ENCODE measurements at places on chromosomes 7 and 10.

DNA sequence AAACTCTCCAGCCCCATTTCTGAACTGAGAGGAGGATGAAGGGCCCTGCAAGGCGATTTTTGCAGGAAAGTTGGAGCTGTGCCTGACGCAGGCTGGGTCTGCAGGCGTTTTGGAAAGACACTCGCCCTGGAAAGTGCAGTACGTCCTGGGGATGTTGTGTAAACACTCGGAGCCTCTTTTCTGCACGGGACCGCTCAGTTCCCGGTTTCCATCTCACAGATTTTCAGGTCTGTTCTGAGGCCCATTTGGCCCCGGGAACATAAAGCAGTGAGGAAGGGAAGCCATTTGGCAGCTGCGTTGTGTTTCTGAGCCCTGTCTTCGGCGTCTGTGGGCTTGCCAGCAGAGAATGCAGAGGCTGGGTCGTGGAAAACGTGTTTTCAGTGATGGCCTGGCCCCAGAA is 655.0 kb upstream of the MGMT start:
- no peak for DNase-seq

DNA sequence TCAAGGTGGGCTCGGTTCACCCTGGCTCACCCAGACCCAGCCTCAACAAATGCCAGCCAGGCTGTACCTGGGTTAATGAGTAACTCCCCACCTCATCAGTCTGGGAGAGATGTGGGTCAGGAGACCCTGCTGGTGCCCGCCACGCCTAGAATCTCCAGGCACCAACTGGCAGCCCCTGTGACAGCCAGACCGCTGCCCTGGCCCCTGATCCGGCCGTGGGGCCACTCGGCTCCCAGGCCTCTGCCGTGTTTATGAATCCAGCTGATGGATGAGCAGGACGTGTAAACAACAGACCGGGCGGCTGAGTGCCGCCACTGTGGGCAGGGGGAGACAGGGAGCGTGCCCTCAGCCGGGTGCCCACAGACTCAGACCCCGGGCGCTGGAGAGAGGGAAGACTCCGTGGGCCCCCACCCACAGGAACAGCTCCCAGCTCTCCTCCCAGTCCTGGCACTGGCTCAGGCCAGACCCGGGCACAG is 34.0 kb upstream of the PDGFA start:
- DNase-seq = no peak

DNA sequence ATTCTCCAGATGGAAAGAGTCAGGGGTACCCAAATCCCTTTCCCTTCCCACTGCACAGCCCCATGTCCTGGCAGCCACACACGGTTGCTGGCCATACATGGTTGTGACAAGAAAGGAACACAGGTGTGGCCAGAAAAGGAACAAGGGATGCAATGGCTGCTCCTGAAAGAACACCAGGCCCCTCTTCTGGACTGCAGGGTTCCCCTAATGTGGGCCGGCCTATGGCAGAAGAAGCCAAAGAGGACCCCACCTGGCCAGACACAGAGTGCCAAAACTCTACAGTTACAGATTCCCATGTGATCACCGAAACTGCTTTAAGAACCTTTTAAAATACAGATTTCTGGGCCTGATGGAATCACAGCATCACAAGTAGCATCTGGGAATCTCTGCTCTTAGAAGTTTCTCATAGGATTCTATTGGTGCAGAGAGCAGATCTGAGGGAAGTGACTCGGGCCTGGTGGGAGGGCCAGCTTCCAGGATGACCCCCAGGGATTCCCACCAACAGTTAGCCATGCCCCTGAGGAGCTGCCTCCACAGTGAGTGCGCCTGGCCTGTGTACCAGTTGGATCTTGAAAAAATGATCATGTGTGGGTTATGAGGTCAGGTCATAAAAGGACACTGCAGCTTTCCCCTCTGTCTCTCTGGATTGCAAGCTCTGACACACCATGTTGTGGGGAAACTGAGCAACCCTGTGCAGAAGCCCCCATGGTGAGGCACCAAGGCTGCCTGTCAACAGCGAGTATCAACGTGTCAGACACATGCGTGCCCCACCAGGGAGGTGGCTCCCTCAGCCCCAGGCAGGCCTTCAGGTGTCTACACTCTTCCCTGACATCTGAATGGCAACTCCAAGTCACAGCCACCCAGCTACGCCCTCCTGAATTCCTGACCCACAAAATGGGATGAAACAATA is 89.6 kb upstream of the LANCL2 start:
- no peak for DNase-seq

DNA sequence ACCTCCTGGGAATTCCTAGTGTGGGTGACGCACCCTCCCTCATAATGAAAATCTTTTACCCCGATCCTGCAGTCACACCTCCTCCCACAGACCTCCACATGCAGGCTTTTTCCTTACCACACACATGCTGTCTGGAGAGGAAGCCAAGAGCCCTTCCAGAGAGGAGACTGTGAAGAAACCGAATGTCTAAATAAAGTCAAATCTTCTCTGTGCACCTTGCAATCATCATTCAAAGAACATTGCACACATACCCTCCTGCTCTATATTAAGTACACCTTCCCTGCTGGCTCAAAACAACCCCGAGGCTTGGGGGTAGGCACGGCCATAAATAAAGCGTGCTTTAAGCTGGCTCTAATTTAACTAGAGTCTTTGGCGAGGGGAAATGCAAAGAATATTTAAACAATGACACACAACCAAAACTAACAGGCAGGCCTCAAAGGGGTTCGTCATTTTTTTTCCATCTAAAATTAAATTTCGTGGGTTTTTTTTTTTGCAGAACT is 34.9 kb downstream of the CALML3 start:
- DNase-seq = peak; percentile 10

DNA sequence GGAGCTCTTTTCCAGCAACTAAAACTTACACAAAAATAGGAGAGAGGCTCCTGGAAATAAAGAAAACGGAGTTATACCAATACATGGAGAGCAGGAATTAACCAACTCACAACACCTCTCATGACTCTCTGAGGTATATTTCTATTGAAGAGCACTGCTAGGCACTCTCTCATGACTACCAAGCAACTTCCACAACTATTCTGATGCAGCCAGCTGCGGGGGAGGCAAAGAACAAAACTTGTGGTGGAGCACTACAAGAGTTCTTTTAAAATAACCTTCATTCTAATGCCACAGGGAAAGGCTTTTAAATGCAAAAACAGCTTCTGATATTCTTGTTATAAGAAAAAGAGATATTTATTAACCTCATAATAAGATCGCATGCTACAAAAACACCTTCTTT is 140.7 kb downstream of the SLC25A13 start:
- DNase-seq = no peak

- DNase-seq = no peak
Observed at GRCh38 chr7:92717623-92717992, 118.8 kb downstream of the CDK6 start.

DNA sequence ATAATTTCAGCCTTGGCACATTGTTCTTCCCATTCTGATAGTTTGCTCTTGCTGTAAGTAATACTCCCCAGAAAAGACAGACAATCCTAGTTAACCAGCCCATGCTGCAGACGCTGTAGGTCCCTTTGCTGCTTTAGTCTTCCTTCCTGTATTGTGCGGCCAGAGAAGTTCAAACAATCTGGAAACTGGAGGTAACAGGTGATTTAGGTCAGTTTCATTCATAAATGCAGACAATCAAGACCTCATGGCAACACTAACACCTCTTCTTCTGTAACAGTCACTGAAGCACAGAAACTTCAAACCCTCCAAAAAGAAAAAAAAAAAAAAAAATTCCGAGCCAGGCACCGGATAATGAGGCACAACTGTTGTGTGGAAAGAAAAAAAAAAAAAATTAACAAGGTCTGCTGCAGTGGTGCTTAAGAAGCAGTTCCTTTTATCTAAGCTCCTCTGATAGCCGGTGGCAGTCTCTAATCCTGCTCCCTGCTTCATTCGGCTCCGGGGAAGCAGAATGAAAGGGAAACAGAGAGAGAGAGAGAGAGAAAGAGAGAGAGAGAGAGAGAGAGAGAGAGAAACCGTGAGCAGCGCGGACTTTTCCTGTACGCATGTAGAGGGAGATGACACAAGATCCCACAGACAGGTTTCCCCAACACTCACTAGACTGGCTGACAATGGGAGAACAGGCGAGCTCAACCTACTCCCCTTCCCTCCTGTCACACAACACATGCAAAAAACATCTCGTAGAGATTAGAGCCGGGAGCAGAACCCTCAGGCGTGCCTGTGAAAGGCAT is at the start of gene SEMA3A:
TSS of gene SEMA3A (minus strand) at position 306 of the 788 bp plus-strand sequence. CDS start at position 103, 203 bp downstream.
- DNase-seq = peak; percentile 51

GRCh38 chr7:2710286-2710655 is 22.3 kb downstream of the AMZ1 start:
- peak; percentile 79 for DNase-seq

DNA sequence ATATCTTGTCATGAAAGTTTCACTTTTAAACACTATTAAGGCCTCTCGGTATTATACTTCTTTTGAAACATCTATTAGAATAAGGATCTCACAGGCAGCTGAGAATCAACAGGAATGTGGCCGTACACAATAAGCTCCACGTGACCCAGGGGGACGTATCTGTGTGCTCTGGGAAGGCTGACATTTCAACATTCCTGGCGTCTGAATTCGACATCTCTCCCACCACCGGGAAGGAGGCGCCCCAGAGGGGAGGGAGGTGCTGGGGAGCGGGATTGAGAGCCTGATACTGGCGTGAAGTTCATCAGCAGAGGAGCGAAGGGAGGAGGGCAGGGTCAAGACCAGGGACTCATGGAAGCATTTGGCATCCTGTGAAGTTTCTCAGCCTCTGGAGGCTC is 401.3 kb downstream of the DNAJB6 start:
- DNase-seq = no peak

- DNase-seq = no peak
Observed at GRCh38 chr10:12975906-12976305, 25.6 kb downstream of the CCDC3 start.

- no peak for DNase-seq
Observed at GRCh38 chr7:44050121-44050914, 5.8 kb downstream of the DBNL start.

Data from activated CD8-positive, alpha-beta memory T cell treated with anti-CD3 and anti-CD28 coated beads, Interleukin-2, amount 50 U/mL, for 48 hours (primary cell).